ENCODE measurements at places on chromosomes 12 and 14. TPM values are rescaled to one million over a fixed set of nuclear protein-coding genes. Genes with fewer than 3 reads are reported as not detected.

Gene EPYC
- not detected for polyA plus RNA-seq

Gene GALNT4
- polyA plus RNA-seq = 12.8 TPM

Gene EGLN3
- polyA plus RNA-seq = 21.5 TPM

Gene CDCA3
- 25.2 TPM for polyA plus RNA-seq

Gene APOF
- 0.11 TPM for polyA plus RNA-seq

Gene PPM1A
- polyA plus RNA-seq = 82.5 TPM

Gene TUBA1B
- 1,061 TPM for polyA plus RNA-seq
